ENCODE measurements at places on chromosomes 2 and 18. TPM values are rescaled to one million over a fixed set of nuclear protein-coding genes. Genes with fewer than 3 reads are reported as not detected.
A peak's percentile ranks its signal among the peaks of the same experiment; 100 is the strongest.

DNA sequence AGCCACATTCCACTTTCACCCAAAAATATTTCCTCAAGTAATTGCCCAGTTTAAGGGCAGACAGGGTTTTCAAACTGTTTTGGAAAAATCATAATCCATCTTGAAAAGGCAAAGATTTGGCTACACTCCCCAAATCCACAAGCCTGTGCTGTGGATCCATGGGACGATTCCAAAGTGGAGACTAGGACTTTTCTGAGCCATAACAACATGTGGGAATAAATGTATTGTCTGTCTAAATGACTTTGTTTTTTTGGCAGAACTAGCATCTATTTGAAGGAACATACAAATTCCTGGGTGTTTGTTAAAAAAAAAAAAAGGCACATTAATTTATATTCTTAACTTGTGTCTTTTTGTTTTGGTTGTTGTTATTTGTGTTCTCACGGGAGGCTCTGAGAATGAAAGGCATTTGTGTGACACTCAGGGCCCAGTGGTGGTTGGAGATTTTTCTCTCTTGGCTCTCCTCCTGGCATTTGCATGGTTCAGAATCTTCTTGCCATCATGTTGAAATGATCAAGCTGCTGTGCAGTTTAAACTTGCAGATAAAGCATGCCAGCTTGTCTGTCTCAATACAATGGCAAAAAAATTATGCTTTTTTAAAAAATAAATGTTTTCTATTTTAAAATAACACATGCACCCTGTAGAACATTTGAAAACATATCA, 277.4 kb downstream of the EN1 start:
- no peak for DNase-seq

DNA sequence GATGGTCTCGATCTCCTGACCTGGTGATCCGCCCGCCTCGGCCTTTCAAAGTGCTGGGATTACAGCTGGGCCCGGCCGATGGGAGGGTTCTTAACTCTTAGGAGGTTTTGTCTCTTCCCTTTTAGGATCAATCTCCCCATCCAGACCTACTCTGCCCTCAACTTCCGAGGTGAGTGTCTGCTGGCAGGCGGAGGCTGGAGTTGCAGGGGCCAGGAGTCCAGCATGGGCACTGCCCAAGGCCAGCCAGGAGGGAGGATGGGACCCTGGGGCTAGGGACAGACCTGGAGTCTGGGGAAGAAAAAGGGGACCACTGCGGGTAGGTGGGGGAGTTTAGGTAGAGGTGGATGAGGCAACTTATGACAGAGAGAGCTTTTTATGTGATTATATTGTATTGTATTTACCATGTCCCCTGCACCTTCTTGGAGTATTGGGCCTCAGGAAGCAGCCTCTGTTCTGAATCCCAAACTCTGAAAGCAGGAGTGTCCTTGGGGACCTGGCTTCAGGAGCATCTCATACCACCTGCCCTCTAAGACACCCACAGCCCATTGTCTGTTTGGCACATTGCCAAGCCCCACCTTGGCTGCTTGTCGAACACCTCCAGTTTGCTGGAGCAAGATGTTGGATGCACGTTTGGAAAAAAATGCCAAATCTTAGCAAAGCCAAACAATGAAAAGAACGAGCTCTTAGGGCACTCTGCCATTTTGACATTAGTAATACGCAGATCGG, 5.6 kb downstream of the DES start:
- DNase-seq, result no peak

DNA sequence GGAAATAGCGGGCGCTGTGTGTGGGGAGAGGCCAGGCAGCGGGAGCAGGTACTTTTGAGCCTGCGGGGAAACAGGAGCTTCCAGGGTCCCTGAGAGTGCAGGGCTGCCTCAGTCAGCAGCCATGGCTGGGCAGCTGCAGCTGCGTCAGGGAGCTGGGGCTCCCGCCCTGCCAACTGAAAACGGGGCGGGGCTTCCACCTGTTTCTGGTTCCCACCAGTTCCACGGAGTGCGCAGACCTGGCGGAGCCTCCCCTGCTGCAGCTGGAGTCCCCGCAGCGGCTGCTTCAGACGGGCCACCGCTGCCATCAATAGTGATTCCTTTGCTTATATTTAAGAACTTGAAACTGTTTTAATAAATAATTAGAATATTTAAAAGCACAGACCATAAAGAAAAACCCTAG, 30.6 kb upstream of the RPRM start:
- no peak for DNase-seq

GRCh38 chr2:6877402-6878304, at the start of gene RSAD2:
Gene RSAD2, plus strand, starts transcription at chr2:6877777. Its CDS starts 24 bp downstream, at chr2:6877801.
- DNase-seq, result peak; percentile 71

DNA sequence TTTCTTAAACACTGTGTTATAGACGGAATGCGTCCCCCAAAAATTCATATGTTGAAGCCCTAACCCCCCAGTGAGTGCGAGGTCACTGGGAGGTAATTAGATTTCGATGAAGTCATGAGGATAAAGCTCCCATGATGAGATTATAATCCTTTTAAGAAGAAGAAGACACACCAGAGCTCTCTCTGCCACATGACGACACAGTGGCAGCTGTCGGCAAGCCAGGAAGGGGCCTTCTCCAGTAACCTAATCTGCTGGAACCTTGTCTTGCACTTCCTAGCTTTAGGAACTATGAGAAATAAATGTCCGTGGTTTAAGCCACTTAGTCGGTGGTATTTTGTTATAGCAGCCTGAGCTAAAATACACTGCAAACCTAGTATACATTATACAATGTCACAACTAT, 12.3 kb downstream of the TMEM237 start:
- DNase-seq, result no peak

GRCh38 chr18:74407888-74408287, 49.2 kb downstream of the DIPK1C start:
- DNase-seq, result no peak

GRCh38 chr2:165109915-165110314, 93.9 kb downstream of the SCN3A start:
- DNase-seq, result no peak

- peak; percentile 54 for DNase-seq
Observed at GRCh38 chr2:134306521-134306920, 52.6 kb downstream of the MGAT5 start.

- no peak for DNase-seq
Observed at GRCh38 chr2:218984239-218985020, 554 bp downstream of the FEV start.

GRCh38 chr18:68482815-68483214, 232.1 kb downstream of the TMX3 start:
- DNase-seq, result no peak

- DNase-seq, result no peak
Observed at GRCh38 chr2:75632813-75633212, 13.8 kb upstream of the MRPL19 start.

The C2orf81 gene
- 9.5 TPM for total RNA-seq

GRCh38 chr2:37349231-37349860, 4.9 kb downstream of the QPCT start:
- no peak for DNase-seq

DNA sequence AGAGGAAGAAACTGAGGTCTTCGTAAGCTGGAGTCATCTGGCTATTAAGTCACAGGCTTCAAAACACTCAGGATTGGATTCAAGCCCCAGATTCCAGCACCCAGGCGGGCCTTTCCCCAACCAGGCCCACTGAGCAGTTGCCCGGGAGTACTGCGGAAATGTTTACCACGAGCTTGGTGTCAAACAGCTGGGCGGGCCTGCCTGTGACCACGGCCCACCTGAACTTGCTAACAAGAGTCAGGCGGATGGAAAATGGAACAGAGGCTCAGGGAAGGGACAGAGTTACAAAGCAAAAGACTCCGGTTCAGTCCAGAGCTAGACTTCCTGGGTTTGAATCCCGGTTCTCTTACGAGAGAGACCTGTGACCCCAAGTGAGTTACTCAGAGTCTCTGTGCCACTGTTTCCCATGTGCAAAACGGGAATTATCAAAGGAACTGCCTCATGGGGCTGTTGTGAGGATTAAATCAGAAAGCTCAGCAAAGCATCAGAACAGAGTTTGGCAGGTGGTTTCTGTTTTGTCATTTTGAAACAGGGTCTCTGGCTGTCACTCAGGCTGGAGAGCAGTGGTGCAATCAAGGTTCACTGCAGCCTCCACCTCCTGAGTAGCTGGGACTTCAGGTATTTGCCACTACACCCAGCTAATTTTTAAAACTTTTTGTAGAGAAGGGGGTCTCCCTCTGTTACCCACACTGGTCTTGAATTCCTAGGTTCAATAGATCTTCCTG, 49.0 kb upstream of the TFCP2L1 start:
- no peak for DNase-seq
